ENCODE measurements at places on chromosomes 5 and 9. TPM values are rescaled to one million over a fixed set of nuclear protein-coding genes. Genes with fewer than 3 reads are reported as not detected.

DNA sequence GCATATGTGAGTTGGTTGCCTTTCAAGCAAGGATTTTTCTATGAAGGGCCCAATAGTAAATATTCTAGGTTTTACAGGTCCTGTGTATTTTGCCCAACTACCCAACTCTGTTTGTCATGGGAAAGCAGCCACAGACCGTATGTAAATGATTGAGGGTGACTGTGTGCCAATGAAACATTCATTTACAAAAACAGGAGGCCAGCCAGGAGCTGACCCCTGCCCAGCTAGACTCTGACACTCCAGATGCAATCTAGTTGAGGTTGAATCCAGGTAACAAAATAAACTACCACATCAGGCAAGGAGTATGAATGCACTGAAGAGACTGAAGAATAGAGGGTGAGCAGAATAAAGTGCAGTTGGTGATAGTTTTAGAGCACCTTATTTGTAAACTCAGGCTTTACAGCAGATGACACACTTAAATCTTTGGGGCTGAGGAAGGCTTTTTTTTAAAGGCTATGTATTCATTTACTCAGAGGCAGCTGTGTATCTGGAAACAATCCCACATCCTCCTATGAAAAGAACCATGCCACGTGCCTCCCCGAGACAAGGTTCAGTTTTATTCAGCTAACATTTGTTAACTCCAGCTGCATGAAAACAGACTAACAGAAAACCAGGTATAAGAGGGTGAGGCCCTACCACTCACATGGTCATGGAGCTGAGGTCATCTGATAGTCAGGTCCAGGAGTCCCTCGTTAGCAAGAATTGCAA, 60.7 kb downstream of the SLC1A1 start:
- peaks cover 15% of the 10 kb centered on the region for H3K4me1 ChIP-seq
- no peaks in the 10 kb centered on the region for H3K36me3 ChIP-seq
- H3K4me3 ChIP-seq = no peak overlapping the region
- DNase-seq = no peak
- no peaks in the 10 kb centered on the region for H3K27me3 ChIP-seq

GRCh38 chr5:74105126-74105780, 479.3 kb downstream of the ARHGEF28 start:
- H3K4me1 ChIP-seq = no peaks in the 10 kb centered on the region
- H3K4me3 ChIP-seq = no peak overlapping the region
- H3K27ac ChIP-seq = no peak overlapping the region
- DNase-seq = no peak
- H3K36me3 ChIP-seq = no peaks in the 10 kb centered on the region

DNA sequence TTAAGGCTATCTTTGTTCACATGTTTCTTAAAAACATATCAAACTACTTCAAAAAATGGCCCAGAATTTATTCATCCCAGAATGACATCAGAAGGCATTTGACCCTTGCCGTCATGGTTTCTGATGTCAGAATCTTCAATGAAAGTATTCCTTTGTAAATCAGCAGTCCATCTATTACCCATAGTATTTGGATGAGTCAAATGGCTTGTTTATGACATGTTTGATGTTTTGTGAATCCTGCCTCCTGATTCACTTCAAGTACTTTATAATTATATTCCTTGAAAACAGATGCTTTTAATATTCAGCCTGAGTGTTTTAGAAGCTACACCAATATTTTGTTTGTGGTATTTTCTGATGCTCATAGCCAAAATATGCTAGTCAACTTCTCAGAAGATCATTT, 200.8 kb upstream of the MEF2C start:
- H3K4me1 ChIP-seq = no peaks in the 10 kb centered on the region
- no peaks in the 10 kb centered on the region for H3K36me3 ChIP-seq
- no peak for DNase-seq
- no peak overlapping the region for H3K4me3 ChIP-seq

- H3K4me1 ChIP-seq = peaks cover 4% of the 10 kb centered on the region
- H3K36me3 ChIP-seq = no peaks in the 10 kb centered on the region
- no peak for DNase-seq
- no peak overlapping the region for H3K27ac ChIP-seq
- no peak overlapping the region for H3K4me3 ChIP-seq
- H3K27me3 ChIP-seq = no peaks in the 10 kb centered on the region
These were observed 52.8 kb upstream of the RORB start for GRCh38 chr9:74444369-74444768.

DNA sequence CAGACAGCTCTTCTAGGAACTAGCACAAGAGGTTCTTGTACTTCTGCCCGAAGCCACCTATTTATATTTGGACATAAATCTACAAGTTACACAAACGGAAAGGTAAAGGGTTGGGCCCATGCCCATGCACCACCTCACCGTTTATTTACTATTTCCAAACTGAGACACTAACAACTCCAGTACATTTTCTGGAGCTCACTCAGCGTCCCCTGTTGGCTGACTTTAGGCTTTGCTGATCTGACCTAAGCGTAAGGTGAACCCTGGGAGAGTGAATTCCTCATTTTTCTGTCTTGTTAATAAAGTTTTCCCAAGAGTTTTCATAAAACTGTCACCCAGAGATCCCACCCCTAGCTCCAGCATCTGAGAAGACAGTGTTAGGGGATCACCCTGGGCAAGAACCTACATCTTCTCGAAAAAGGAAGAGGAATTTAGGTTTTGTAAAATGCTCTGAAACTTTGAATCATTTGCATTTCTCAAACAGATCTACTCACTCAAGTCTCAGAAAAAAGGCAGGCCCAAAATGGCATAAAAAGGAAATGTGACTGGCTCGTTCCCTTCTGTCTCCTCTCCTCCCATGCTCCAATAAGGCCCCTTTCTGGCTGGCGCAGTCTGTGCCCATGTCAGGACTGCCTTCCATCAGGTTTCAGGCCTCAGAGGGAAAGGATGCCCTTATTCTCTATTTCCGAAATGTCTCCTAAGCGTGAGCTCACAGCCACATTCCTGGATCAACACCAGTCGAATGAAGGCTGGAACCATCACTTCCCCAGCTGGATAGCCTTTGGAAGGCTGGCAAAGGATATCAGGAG, 201.3 kb downstream of the FANCC start:
- no peak overlapping the region for H3K4me3 ChIP-seq
- peaks cover 19% of the 10 kb centered on the region for H3K36me3 ChIP-seq
- H3K4me1 ChIP-seq = peaks cover 22% of the 10 kb centered on the region

DNA sequence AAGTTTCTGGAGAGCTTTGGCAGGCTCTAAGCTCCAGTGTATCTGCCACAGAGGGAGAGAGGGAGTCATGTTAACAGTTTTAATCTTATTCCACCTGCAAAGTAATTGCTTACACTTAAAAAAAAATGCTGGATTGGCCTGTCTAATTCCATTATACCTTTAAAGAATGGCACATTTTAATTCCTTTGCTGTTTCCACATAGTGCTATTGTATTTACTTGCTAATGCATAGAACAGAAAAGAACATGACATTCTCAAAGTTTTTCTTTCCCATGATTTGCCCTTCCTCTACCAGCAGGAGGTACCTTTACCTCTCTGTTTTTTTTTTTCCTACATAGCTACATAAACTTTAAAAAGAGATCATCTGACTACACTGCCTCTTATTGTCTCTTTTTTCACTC, 318.0 kb downstream of the GLIS3 start:
- H3K27me3 ChIP-seq = no peaks in the 10 kb centered on the region
- no peak overlapping the region for H3K27ac ChIP-seq
- H3K4me1 ChIP-seq = no peaks in the 10 kb centered on the region
- H3K36me3 ChIP-seq = no peaks in the 10 kb centered on the region
- no peak for DNase-seq

- no peak overlapping the region for H3K4me3 ChIP-seq
- H3K4me1 ChIP-seq = no peaks in the 10 kb centered on the region
- no peaks in the 10 kb centered on the region for H3K36me3 ChIP-seq
- DNase-seq = no peak
- H3K27me3 ChIP-seq = no peaks in the 10 kb centered on the region
These were observed 36.9 kb upstream of the ANKRD55 start for GRCh38 chr5:56270058-56270457.

DNA sequence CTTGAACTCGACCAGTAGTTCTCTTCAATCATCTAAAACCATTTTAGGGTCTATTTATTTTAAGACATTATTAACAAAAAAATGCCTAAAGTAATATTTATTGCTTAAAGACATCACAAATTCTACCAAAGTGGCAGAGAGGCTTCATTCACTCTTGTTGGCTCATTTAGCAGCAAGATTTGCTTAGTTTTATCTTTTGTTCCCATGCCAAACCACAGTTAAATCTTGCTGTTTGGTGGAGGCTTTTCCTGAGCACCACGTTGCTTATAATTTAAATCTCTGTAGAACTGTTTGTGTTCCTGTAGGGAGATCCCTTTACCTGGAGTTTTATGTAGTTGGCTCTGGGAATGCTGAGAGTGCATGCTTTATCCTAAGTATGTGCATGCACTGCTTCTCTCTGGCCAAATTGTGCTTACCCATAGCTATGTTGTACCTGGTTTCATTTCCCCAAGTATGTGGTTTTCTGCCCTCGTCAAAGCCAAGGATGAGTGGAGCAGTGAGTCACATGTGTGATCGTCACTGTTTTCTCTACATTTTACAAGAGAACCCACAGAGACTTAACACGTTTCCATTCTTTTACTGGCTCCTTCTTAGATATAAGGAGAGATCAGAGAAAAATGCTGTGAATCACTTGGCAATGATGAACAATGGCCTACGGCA, 42.1 kb upstream of the MAST4 start:
- no peak overlapping the region for H3K4me3 ChIP-seq
- no peak overlapping the region for H3K27ac ChIP-seq
- DNase-seq = no peak
- no peaks in the 10 kb centered on the region for H3K4me1 ChIP-seq

DNA sequence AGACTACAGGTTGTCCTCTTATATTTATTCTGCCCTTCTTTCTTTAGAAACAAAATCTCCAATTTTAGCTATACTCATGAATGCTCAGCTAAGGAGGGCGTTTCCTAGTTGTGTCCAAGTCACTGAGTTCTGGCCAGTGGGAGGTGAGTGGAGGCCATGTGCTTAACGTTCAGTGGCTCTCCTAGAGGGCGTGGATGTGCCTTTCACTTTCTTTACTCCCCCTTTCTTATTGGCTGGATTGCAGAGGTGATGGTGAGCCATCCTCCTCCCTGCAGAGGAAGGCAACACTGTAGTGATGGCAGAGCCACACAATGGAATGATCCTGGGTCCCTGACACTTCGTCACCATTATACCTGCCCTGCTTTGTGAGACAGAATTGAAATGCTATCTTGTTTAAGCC, 54.6 kb downstream of the ALG2 start:
- DNase-seq = no peak
- H3K4me1 ChIP-seq = no peaks in the 10 kb centered on the region
- no peaks in the 10 kb centered on the region for H3K36me3 ChIP-seq

Gene SNCAIP
- 9.5 TPM for total RNA-seq

Gene ETF1
- total RNA-seq = 64.1 TPM
